ENCODE measurements at places on chromosomes 11 and 22.

DNA sequence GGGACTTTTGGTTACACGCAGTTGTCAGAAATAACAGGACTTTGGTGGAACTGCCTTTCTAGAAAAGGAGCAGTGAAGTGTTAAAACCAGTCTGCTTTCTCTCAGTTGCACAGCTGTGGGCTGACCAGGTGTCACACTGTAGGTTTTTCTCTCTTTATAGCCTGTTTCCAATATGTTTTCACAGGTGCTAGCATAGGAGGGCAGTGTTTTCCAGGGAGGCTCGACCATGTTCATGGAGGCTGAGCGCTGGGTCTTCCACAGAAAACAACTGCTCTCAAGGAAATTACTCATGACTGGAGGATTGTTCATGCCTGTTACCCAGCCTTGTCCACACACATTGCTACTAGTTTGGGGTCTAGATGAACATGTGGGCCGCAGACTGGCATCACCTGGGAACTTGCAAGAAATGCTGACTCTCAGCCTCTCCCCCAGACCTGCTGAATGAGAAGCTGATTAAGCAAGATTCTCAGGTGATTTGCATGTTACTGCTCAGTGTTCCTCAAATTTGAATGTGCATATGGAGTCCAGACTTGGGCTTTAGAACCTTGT is 157.7 kb downstream of the MAML2 start:
- no peak for DNase-seq

DNA sequence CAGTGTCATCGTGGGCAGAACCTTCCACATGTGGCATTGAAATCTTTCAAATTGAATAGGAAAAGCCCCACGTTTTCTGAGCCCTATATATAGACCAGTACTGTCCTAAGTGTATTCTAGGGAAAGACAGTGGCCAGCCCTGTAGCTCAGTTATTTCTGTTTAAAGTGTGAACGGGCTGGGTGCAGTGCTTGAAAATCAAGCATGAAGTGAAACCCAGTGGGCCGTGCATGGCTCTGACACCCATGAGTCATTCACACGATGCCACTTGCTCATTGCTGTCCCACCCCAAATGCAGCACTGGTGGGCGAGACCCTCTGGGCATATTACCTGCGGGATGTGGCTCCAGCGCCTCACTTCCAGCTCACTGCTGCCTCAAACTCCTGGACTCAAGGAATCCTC is 29.8 kb upstream of the CCDC188 start:
- no peak for DNase-seq

DNA sequence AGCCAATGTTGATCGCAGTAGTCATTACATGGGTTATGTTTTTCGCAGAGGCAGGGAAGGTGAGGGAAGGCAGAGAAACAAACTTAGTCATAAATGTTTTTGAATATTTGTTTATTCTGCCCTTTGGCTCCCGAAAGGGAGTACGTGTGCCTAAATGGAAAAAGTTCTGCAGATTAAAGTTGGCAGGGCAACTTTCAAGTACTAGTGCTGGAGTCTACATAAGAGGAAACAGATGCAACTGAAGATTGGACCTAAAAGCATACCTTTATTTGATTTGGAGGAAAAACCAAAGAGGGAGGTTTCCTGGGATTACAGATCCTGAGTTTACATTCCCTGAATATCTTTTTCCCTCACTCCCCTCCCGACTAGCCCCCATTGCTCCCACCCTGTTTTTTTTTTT is 5.7 kb downstream of the HSD17B12 start:
- DNase-seq, result no peak

DNA sequence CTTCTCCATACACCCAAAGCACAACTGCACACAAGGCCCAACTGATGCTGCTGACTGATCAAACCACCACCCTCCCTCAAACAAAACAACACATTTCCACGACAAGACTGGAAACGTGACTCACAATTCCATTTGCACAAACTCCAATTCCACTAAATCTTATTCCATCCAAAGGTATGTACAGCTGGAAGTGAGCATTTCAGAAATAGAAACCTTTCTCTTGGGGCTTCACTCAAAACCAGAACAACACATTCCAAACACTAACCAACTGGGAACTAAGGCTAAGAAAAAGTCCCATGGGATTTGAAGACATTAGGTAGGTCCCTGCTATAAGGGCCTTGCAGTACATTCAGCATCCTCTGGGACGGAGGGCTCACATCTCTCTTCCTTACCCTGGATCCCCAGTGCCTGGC is 19.6 kb downstream of the MORC2 start:
- no peak for DNase-seq

DNA sequence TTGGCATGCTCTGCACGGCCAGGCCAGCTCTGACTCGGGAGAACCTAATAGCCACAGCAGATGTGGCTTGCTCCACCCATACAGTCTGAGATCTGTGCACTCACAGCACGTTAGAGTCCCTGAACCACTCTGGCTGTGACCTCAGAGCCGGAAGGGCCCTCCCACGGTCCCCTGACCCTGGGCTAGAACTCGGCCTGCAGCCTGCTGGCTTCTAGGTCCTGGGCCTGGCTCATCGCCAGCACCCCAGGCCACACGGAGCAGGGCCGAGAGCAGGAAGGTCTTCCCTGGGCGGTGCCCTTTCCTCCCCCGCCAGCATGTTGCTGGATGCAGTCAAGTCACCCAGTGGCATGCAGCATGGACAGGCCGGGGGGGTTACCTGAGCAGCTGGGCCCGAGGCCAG is 35.3 kb upstream of the TTLL12 start:
- DNase-seq, result no peak

GRCh38 chr11:131616481-131617140 is 246.2 kb downstream of the NTM start:
- DNase-seq, result no peak

- no peak for DNase-seq
Observed at GRCh38 chr11:126185259-126186024, 26.0 kb downstream of the RPUSD4 start.
